Karpas-422 (cell line): ENCODE measurements at places on chromosomes 5 and 9. TPM values are rescaled to one million over a fixed set of nuclear protein-coding genes. Genes with fewer than 3 reads are reported as not detected.

The ADAMTSL2 gene
- not detected in 2 replicates for total RNA-seq

The SLU7 gene
- 44.2 and 65.3 TPM in 2 replicates for total RNA-seq

The FOXD4L6 gene
- 0.30 and 1.5 TPM in 2 replicates for total RNA-seq

The ERAP2 gene
- total RNA-seq = 33.7 and 60.5 TPM in 2 replicates

The CCIN gene
- not detected in 2 replicates for total RNA-seq

GRCh38 chr5:89613222-89613956, 730.4 kb upstream of the MEF2C start:
- H3K36me3 ChIP-seq = no peaks in the 10 kb centered on the region
- H3K4me3 ChIP-seq = no peak overlapping the region
- no peak overlapping the region for H3K27ac ChIP-seq
- H3K4me1 ChIP-seq = no peaks in the 10 kb centered on the region
